ENCODE measurements at places on chromosomes 4 and X.

GRCh38 chr4:60134099-60134498 is 1066.0 kb upstream of the ADGRL3 start:
- no peak for DNase-seq

- DNase-seq: no peak
Measured at GRCh38 chr4:126242679-126243390, 928.1 kb downstream of the FAT4 start.

DNA sequence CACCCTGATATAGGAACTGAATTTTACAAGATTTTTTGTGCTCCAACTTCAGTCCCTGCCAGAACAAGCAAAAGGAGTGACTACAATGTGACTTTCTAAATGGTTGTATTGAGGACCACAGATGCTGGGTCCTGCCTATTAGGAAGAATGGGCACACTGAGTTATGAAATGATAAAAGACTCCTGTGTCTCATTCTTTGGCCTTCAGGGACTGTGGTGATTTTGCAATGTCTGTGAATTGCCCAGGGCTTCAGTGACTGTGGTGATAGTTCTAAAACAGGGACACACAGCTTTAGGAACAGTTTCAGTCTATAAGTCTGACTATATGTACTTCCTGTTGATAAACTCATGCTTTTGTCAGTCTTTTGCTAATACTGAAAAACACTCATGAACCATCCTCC is 210.2 kb downstream of the DMD start:
- no peak for DNase-seq

DNA sequence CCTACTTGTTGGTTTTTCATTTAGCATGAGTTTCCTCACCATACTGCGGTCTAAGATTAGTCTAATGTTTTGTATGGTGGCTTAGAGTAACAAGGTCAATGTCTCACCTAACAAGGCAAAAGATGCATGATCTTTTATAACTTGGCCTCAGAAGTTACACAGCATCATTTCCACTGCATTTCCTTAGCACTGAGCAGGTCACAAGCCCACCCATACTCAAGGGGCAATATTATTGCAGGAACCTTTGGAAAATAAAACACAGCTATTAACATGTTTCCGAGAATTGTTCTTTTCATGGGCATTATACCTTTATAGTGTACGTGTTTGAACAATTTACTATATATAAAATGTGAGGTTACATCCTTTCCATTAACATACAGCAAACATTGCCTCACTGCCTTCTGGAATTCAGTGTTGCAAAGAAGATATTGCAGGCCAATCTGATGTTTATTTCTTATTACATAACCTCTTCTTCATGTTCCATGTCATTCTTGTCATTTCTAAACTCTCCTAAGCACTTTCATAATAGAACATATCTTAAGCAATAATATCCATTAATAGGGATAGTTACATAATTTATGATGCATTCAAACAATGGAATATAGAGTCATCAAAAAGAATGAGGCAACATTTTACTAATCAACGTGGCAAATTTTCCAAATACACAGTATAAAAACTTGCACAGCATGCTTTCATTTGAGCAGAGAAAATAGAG is 153.8 kb downstream of the AREG start:
- no peak for DNase-seq

GRCh38 chr4:154004507-154005170 is 215.8 kb upstream of the SFRP2 start:
- no peak for DNase-seq

GRCh38 chr4:108055787-108056186 is 66.1 kb downstream of the HADH start:
- no peak for DNase-seq

DNA sequence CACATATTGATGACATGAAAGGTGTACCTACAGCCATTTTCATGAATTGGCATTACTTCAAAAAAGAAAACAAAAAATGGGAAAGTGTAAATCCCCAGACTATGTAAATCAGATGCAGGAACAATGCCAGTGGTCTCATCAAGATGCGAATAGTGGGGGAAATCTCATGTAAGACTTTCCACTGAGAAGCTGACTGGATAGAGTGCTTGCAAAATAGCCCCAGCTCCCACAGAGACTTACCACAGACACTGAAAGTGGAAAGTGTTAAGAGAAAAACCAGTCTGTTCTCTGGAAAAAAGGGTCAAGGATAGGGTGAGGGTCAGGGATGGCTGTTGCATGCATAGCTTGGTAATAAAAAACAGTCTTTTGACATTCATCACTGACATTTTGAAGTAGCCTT is 73.2 kb upstream of the ARMCX2 start:
- DNase-seq: no peak

DNA sequence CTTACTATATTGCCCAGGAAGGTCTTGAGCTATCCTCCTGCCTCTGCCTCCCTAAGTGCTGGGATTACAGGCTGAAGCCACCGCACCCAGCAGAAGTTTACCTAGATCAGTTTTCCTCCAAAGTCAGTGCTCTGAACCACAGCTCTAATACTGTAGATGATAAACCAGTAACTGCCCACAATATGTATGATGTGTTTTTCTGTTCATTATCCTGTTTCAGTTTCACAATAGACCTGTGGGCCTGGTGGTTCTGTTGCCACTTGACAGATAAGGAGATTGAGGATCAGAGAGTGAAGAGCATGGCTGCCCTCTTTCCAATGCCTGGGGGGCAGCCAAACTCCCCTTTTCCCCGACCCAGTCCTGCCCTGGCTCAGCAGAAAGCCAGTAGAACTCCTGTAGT is 87.0 kb downstream of the EFNB1 start:
- DNase-seq: no peak

DNA sequence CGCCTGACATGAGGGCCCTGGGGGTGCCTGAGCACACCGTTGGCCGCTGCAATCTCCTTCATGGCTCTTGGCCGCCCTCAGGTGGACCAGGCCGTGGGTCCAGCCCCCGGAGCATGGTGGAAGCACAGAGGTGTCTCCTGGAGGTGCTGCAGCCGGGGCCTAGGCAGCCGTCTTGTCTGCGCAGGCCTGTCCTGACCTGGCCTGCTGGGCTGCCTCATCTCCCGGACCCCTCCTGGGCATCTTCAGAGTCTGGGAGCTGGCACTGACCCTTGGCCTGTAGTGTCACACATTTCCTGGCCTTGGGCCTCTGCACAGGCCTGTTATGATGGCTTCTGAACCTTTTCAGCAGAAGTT is 20.9 kb downstream of the UVSSA start:
- DNase-seq: no peak

DNA sequence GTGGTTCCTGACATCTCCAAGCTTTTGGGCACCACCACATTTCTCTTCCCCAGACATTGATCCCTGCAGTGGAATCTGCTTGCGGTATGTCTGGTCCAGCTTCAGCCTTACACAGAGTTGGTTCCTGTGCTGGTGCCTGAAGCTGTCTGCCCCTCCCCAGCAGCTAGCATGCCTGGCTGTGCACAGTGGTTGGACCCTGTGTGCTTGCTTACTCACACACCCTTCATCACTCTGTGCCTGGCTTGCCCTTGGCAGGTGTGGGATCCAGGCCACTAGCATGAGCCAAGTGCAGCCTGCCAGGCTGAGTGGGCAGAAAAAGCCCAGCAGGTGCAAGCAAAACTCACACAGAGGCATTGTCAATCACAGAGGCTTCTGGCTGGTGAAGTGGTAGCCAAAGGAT is 473.8 kb downstream of the ACTRT1 start:
- no peak for DNase-seq

GRCh38 chr4:89230271-89230670 is 77.3 kb downstream of the GPRIN3 start:
- no peak for DNase-seq

DNA sequence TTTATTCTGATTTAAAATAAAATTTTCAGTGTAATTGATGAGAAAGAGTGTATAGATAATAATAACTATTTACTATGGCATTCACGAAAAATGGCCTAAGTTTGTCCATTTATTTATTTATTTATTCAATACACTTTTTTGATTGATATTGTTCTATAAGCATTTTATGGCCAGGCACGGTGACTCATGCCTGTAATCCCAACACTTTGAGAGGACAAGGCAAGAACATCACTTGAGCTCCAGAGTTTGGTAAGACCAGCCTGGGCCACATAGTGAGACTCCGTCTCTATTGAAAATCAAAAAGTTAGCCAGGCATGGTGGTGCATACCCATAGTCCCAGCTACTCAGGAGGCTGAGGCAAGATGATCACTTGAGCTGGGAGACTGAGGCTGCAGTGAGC is 25.7 kb downstream of the GASK1B start:
- no peak for DNase-seq

GRCh38 chr4:38002451-38003071 is 42.4 kb downstream of the PTTG2 start:
- no peak for DNase-seq

GRCh38 chr4:116118221-116118620 is 967.2 kb downstream of the TRAM1L1 start:
- DNase-seq: no peak

- DNase-seq: no peak
Measured at GRCh38 chr4:161926033-161926828, 237.6 kb downstream of the FSTL5 start.

- DNase-seq: no peak
Measured at GRCh38 chr4:137966504-137966903, 275.6 kb downstream of the SLC7A11 start.

DNA sequence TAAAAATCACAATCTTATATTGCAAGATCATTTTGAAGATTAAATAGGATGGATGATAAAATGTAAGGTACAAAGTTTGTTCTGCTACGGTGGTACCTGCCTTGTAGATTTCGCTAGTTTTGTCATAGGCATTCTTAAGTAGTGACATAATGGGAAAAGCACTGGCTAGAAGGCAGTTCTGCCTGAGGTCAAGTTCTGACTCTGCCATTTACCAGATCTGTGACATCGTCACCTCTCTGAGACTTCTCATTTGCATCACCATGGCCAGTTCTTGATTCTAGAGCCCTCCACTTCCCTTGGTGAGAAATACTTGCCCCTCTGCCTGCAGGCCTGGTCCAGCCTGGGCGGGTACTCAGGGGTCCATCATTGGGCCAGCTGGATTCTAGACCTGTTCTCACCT is 85.2 kb downstream of the HS3ST1 start:
- DNase-seq: no peak

GRCh38 chr4:88291003-88291402 is 6.6 kb upstream of the PPM1K start:
- DNase-seq: no peak

- no peak for DNase-seq
Measured at GRCh38 chr4:84569009-84569408, 13.9 kb upstream of the CDS1 start.

GRCh38 chr4:117529401-117529800 is 444.0 kb upstream of the TRAM1L1 start:
- no peak for DNase-seq

DNA sequence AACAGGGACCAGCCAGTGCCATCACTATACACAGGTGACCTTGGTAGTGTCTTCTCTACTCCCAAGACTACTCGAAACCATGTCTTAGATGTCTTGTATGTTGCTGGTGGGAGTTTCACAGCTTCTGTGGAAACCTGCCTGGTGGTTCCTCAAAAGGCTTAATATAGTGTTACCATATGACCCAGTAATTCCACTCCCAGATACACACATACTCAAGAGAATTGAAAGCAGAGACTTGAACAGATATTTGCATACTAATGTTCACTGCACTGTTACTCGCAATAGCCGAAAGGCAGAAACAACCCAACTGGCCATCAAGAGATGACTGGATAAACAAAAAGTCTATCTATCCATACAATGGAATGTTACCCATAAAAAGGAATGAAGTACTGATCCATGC is 3.1 kb downstream of the TFDP3 start:
- DNase-seq: no peak

- DNase-seq: no peak
Measured at GRCh38 chr4:23234018-23234417, 541.3 kb downstream of the GBA3 start.

- DNase-seq: no peak
Measured at GRCh38 chr4:152380185-152380584, 155.7 kb downstream of the FBXW7 start.

DNA sequence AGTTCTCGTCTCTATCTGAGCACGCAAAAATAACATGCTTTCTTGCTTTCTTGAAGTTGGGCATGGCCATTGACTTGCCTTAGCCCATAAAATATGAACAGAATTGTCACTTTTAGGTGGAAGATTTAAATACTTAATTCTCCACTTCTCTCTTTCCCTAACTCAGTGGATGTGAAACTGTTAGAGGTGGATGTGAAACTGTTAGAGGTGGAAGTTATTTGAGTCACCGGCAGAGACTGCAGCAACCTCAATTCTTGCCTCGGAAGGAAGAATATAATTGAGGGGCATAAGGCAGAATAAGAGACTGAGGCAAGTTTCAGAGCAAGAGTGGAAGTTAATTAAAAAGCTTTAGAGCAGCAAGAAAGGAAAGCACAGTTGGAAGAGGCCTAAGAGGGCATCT is 2.8 kb upstream of the PARM1 start:
- no peak for DNase-seq

DNA sequence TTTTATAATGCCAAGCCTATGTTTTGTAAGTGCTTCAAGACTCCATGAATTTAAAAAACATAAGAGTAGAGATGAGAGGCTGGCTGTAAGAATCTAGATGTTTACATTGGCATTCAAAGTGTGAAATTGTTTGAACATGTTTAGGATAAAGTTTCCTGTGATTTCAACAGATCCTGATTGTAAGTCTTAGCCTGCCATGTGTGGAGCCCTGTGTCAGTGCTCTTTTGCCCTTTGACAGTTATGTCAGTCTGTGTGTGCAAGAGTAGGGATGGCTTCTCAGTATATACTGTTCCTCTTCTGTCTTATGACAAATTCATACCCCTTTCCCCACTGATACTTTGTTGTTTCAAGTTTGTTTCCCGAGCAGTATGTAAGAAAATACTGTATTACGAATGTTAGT is 68.2 kb downstream of the USP9X start:
- DNase-seq: no peak

- no peak for DNase-seq
Measured at GRCh38 chr4:185278716-185279115, 69.3 kb downstream of the SNX25 start.

GRCh38 chr4:53100501-53101190 is 238.5 kb downstream of the RASL11B start:
- no peak for DNase-seq

DNA sequence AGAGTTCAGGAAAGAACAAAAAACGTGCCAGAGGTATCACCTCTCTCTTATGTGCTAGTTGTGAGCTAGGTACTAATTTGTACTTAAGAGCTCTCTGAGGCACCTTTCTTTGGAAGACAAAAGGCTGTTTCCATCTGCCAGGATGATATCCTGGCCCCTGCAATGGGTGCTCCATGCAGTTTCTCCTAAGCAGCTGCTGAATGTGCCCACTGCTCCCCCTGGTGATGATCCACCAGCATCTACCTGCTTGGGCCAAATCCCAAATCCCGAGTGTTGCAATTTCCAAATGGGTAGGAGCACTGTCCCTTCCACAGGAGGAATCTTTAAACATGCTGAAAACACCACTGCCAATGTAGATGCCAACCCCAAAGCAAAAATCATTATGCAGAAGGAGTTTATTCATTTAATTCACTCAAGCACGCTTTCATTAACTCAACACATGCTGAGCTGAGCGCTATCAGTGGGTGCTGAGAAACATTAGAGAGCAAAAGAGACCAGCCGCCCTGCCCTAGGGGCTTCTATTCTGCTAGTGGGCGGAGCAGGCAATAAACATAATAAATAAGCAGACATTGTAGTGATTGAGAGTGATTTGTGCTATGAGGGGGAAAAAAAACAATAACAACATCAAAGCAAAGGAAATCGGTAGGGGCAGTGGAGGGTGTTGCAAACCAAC is 69.6 kb upstream of the C4orf50 start:
- no peak for DNase-seq

GRCh38 chr4:128424527-128425497 is 137.2 kb upstream of the PGRMC2 start:
- no peak for DNase-seq

GRCh38 chr4:184514121-184514988 is 40.0 kb upstream of the IRF2 start:
- DNase-seq: no peak
